ENCODE measurements at places on chromosomes 2 and 18. TPM values are rescaled to one million over a fixed set of nuclear protein-coding genes. Genes with fewer than 3 reads are reported as not detected.

TFPI gene
- 33.8 TPM for polyA plus RNA-seq

SERPINB3 gene
- polyA plus RNA-seq: 0.07 TPM

C1D gene
- 40.7 TPM for polyA plus RNA-seq

ACKR3 gene
- 70.5 TPM for polyA plus RNA-seq

NEU2 gene
- not detected for polyA plus RNA-seq

STPG4 gene
- 0.37 TPM for polyA plus RNA-seq

ZFP36L2 gene
- polyA plus RNA-seq: 103 TPM

LYPD6 gene
- 17.0 TPM for polyA plus RNA-seq

SMYD1 gene
- polyA plus RNA-seq: 0.14 TPM

YIPF4 gene
- polyA plus RNA-seq: 74.5 TPM

COL3A1 gene
- polyA plus RNA-seq: 939 TPM

CAMKMT gene
- polyA plus RNA-seq: 14.5 TPM

IMPA2 gene
- polyA plus RNA-seq: 92.3 TPM

STON1 gene
- polyA plus RNA-seq: 33.1 TPM
